ENCODE measurements at places on chromosomes 4 and X.
A peak's percentile ranks its signal among the peaks of the same experiment; 100 is the strongest.

GRCh38 chr4:165793236-165793635, 79.8 kb upstream of the TLL1 start:
- no peak for DNase-seq

DNA sequence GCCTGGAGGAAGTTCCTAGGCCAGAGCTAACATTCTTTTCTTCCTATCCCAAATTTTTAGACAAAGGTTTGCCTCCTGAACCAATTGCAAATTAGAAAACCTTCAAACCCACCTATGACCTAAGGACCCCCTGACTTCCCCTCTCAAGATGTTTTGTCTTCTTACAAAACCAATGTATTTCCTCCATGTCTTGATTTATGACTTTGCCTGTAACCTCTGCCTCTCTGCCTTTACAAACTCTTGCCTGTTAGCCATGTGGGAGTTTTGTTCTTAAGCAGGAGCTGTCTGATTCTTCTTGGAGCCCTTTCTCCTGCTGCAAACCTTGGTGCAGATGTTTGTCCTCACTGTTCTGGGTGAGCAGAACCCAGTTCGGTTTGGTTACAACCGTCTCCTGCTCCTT, 222.3 kb upstream of the BOD1L1 start:
- DNase-seq, result no peak

DNA sequence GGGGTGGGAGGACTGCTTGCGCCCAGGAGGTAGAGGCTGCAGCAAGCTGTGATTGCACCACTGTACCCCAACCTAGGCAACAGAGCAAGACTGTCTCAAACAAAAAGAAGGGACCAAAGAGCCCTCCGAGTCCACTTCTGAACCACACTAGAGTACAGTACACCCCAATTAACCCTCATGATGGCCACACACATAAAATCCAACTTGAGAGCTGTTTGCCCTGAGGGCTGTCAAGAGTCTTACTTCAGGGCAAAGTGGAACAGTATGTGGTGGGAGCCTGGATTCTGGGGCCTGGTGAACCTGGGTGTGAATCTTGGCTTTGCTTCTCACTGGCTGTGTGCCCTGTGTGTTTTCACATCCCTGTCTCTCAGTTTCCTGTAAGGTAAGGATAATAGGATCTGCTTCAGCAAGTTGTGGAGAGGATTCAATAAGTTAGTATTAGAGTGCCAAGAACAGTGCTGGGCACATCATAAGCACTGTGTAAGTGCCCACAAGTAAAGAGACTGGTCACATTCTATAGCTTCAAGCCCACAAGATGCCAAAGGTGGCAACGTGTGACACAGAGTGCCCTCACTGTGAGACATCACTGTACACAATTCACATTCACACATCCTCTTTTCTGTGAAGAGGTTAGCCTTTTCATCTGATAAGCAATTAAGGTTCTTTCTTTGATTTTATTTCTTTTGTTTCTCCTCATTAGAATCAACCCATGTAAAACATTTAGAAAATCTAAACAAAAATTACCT, 52.1 kb downstream of the LEF1 start:
- peak; percentile 45 for DNase-seq

DNA sequence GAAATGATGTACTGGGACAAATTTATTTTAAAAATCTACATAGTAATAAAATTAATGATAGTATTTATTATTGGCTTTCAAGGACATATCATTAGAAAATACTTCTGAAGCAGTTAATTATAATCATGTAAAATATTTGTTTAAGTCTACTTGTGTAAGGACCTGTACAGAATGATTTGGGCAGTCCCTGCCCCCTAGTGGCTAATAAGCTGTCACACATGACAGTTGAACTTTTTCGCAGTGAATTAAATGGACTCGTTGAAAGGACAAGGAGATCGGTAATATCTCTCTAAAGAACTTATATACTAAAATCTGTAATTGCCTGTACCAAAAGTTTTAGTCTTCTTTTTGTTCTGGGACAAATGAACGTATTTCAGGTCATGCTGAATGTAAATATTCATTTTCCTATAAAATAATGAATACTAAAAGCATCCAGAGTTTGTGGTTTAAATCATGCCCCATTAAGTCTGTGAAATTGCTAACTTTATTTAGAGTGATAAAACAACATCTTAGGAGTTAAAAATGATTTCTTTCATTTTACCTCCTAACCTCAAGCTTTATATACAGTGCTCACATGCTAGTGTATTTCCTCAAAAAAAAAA, 13.6 kb downstream of the EXOC1 start:
- DNase-seq, result peak; percentile 50

- no peak for DNase-seq
These were observed 7.7 kb downstream of the PROM1 start for GRCh38 chr4:16075975-16076757.

DNA sequence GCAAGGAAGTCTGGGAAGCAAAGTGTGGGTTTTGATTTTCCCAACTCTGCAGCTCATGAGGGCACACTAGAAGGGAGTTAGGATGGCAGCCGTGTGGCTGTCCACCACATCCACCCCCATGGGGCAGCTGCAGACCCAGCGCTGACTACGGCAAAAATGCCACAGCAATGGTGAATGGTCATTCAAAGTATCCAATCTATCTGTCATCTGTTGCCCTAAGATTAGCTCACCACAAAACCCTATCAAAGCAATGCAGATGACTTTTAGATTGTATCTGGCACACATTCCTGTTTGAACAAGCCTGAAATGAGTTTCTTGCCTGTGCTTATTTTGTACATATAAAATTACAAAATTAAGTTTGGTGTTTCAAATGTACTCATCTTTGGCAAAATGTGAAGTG, 29.7 kb upstream of the HPSE start:
- no peak for DNase-seq

DNA sequence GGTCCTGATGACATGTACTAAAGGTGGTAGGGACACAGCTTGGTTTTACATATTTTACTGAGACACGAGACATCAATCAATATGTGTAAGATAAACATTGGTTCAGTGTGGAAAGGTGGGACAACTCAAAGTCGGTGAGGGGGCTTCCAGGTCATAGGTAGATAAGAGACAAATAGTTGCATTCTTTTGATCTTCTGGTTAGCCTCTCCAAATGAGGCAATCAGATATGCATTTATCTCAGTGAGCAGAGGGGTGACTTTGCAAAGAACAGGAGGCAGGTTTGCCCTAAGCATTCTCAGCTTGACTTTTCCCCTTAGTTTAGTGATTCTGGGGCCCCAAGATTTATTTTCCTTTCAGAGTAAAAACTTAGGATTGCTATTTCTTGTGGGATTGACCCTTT, 706.9 kb downstream of the GLUD2 start:
- no peak for DNase-seq

- DNase-seq, result no peak
These were observed 1055.2 kb upstream of the FTHL17 start for GRCh38 chrX:32126997-32127396.
